ENCODE measurements at places on chromosomes 3 and 15. TPM values are rescaled to one million over a fixed set of nuclear protein-coding genes. Genes with fewer than 3 reads are reported as not detected.

TNFSF10 gene
- 97.0 TPM for total RNA-seq

GRCh38 chr3:45545476-45545875 lies 49.1 kb upstream of the LIMD1 start:
- no peaks in the 10 kb centered on the region for H3K27me3 ChIP-seq
- peaks cover 8% of the 10 kb centered on the region for H3K4me1 ChIP-seq

GRCh38 chr3:46934072-46934471 lies 42.5 kb downstream of the CCDC12 start:
- no peaks in the 10 kb centered on the region for H3K27me3 ChIP-seq
- no peaks in the 10 kb centered on the region for H3K36me3 ChIP-seq
- peak overlapping the region; percentile 94 for H3K27ac ChIP-seq
- no peak overlapping the region for H3K4me3 ChIP-seq

DNA sequence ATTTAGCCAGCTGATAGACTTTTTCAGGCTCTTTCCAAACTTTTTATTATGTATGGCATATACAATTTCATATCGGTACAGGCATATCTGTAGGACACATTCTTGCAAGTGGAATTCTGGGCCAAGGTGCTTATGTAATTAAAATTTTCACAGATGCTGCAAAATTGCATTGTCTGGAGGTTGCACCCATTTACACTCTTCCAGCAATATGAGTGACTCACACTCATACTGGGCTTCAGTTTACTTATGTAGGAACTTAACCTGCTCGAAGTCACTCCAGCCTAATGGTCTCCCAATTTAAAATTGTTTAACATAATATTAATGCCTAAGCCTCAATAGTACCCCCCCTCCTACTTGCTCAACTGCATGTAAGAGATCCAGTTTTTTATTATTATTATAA lies 11.2 kb upstream of the SEC62 start:
- no peak overlapping the region for H3K4me3 ChIP-seq
- H3K27ac ChIP-seq, result no peak overlapping the region
- no peaks in the 10 kb centered on the region for H3K4me1 ChIP-seq
- H3K36me3 ChIP-seq, result no peaks in the 10 kb centered on the region

All from thyroid gland (tissue), 4 donors.